ENCODE measurements at places on chromosomes 3 and 15.
A peak's percentile ranks its signal among the peaks of the same experiment; 100 is the strongest.

DNA sequence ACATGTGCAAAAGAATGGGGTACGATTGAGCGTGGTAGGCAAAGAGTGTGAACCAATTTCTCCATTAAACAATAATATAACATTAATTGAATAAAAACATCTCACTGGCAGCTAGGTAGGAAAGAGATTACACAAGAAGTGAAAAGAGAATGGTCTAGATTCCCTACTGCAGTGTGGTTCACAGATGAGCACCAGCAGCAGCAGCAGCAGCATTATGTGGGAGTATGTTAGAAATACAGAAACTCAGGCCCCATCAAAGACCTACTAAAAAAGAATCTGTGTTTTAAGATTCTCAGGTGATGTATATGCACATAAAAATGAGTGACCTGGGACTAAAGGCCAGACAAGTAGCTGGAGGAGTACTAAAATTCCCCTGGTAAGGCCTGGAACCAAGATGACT, 118.2 kb downstream of the ADAM10 start:
- no peak for DNase-seq
- peaks cover 8% of the 10 kb centered on the region for H3K4me1 ChIP-seq
- no peaks in the 10 kb centered on the region for H3K27me3 ChIP-seq
- H3K36me3 ChIP-seq, result peaks cover 42% of the 10 kb centered on the region
- no peak overlapping the region for H3K27ac ChIP-seq
- H3K4me3 ChIP-seq, result no peak overlapping the region

GRCh38 chr3:6180171-6180570, 680.7 kb upstream of the GRM7 start:
- no peak for DNase-seq
- H3K4me3 ChIP-seq, result no peak overlapping the region
- no peaks in the 10 kb centered on the region for H3K4me1 ChIP-seq
- no peak overlapping the region for H3K27ac ChIP-seq
- no peaks in the 10 kb centered on the region for H3K36me3 ChIP-seq

GRCh38 chr15:41794081-41794480, 19.8 kb downstream of the MAPKBP1 start:
- no peaks in the 10 kb centered on the region for H3K36me3 ChIP-seq
- no peaks in the 10 kb centered on the region for H3K27me3 ChIP-seq
- H3K4me1 ChIP-seq, result no peaks in the 10 kb centered on the region
- no peak overlapping the region for H3K4me3 ChIP-seq
- DNase-seq, result no peak

- H3K36me3 ChIP-seq, result no peaks in the 10 kb centered on the region
- no peak overlapping the region for H3K27ac ChIP-seq
- H3K4me1 ChIP-seq, result peaks cover 15% of the 10 kb centered on the region
- no peak overlapping the region for H3K4me3 ChIP-seq
- no peaks in the 10 kb centered on the region for H3K27me3 ChIP-seq
Observed at GRCh38 chr15:74316141-74316540, 51.3 kb downstream of the CYP11A1 start.

GRCh38 chr15:67980773-67981685, 73.1 kb upstream of the PIAS1 start:
- no peaks in the 10 kb centered on the region for H3K36me3 ChIP-seq
- no peak for DNase-seq
- H3K27ac ChIP-seq, result no peak overlapping the region
- H3K27me3 ChIP-seq, result no peaks in the 10 kb centered on the region
- no peaks in the 10 kb centered on the region for H3K4me1 ChIP-seq

- H3K4me1 ChIP-seq, result no peaks in the 10 kb centered on the region
- DNase-seq, result peak; percentile 35
- no peak overlapping the region for H3K4me3 ChIP-seq
- H3K27ac ChIP-seq, result no peak overlapping the region
- H3K27me3 ChIP-seq, result no peaks in the 10 kb centered on the region
Observed at GRCh38 chr15:82197733-82198594, 64.6 kb downstream of the EFL1 start.

Measured in CD14-positive monocyte (primary cell).